ENCODE measurements at places on chromosomes 5 and 9.
A peak's percentile ranks its signal among the peaks of the same experiment; 100 is the strongest.

DNA sequence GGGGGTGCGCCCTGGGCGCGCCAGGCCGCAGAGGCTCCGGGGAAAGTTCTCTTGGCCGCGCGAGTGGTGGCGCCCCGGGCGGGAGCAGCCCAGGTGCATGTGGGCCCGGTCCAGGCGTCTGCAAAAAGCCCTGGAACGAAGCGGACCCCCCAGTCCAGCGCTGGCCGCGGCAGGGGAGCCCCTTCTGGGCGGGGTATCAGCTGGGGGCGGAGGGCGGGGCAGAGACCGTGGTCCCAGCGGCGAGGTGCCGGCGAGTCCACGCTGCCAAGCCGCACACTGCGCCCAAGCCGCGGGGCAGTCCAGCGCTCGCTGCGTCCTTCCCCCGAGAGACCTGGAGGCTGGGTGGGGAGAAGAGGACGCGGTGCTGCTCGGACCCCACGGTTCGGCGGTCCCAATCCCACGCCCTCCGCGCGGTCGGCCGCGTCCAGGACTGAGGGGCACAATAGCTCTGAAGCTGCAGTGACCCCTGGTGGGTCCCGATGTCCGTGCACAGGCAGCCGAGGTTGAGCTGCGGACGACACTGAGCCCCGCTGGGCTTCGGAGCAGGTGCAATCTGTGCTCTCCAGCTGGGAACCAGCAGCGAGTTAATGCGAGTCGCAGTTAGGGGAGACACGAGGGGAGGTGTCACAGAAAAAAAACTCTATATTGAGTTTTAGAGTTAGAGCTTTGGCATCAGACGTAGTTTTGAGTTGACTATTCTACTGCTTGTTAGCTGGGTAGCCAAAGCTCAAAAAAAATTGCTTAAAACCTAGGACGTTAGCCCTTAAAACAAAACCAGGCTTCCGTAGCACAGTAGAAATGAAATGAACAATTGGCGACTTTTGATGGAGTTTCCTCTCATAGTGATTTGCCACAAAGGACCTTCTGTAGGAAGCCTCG lies 1.1 kb upstream of the EPB41L4A start:
- peak; percentile 27 for DNase-seq

DNA sequence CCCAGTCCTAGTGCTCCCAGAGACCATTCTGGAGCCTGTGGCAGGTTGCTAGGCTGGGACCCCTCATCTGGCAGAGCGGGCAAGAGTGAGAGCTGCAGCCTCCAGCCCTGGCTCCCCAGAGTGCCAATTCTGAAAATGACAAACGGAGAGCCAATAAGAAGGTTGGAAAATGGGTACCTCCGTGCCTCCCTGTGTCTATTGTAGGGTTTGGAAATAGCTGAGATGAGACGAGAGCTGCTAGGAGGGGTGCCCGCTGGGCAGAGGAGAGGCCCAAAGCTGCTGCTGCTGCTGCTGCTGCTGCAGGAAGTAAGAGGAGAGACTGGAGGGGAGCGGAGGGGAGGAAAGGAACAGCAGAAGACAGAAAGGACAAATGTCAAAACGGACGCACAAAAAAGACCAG lies 36.0 kb upstream of the FUBP3 start:
- DNase-seq, result no peak

- peak; percentile 20 for DNase-seq
Observed at GRCh38 chr9:10562581-10563343, 50.0 kb downstream of the PTPRD start.

GRCh38 chr5:32173267-32174010 lies 680 bp downstream of the GOLPH3 start:
- DNase-seq, result peak; percentile 60

GRCh38 chr9:76744336-76744735 lies 19.9 kb upstream of the PCA3 start:
- DNase-seq, result no peak

DNA sequence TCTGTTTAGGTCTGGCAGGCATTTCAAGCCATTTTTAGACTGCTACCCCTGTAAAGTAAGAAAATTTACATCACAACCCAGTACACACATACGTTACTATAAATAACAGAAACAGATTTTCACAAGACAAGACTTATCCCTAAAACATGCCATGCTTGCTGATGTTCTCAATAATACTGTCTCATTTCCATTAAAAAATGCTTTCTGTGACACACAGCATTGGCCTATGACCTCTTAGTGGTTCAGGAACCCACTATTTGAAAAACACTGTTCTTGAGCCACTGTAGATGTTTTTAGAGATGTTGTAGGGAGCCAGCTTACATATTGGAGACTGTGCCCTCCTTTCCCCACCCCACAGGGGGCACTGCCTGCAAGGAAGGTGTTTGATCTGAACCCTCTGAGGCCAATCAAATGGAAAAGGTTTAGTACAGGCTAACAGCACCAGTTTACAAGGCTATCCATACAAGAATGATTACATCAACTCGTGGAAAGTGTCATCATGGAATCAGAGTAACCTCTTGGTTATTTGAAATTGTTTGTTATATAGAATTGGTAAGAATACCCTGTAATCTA lies 30.8 kb downstream of the ZSWIM6 start:
- no peak for DNase-seq

DNA sequence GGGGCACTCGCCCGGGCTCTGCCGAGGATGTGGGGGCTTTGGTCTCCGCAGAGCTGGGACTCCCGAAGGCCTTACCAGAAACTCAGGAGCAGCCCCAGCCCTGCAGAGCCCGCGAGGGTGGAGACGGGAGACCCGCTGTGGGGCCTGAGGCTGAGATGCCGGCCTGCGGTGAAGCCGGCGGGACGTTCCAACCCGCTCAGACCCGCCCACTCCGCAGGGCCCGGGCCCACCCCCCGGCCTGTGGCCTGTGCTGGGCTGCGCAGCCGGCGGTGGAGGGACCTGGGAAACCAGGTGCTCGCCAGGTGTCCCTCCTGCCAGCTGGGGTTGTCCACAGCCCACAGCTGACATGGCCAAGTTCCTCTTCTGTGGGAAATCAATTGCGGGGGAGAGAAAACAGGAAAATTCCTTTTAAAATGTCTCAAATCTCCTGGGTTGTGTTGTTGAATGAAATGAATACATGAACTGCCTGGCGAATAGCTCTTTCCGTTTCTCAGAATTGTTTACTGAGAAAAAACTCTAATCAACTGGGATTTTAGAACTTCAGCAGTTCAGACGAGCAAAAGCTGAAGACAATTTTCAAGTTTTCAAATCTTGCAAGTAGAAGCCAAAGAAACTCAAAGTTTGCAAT lies 49.0 kb upstream of the IRX4 start:
- DNase-seq, result no peak

- DNase-seq, result no peak
Observed at GRCh38 chr9:109483744-109484429, 14.2 kb downstream of the PTPN3 start.

DNA sequence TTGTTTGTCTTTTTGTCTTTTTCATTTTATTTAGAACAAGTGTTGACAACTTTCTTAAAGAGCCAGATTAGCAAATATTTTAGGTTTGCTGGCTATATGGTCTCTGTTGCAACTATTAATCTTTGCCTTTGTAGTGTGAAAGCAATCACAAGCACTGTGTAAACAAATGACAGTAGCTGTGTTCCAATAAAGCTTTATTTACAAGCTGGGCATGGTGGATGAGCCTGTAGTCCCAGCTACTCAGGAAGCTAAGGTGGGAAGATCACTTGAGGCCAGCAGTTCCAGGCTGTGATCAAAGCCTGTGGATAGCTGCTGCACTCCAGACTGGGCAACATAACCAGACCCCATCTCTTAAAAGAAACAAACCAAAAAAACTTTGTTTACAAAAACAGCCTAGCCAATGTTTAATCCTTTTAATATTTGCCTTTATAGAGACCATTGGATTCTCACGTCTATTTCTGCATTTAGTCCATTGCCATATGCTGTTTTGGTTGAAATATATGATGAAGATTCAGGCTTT lies 2.5 kb downstream of the C5orf22 start:
- DNase-seq, result no peak

DNA sequence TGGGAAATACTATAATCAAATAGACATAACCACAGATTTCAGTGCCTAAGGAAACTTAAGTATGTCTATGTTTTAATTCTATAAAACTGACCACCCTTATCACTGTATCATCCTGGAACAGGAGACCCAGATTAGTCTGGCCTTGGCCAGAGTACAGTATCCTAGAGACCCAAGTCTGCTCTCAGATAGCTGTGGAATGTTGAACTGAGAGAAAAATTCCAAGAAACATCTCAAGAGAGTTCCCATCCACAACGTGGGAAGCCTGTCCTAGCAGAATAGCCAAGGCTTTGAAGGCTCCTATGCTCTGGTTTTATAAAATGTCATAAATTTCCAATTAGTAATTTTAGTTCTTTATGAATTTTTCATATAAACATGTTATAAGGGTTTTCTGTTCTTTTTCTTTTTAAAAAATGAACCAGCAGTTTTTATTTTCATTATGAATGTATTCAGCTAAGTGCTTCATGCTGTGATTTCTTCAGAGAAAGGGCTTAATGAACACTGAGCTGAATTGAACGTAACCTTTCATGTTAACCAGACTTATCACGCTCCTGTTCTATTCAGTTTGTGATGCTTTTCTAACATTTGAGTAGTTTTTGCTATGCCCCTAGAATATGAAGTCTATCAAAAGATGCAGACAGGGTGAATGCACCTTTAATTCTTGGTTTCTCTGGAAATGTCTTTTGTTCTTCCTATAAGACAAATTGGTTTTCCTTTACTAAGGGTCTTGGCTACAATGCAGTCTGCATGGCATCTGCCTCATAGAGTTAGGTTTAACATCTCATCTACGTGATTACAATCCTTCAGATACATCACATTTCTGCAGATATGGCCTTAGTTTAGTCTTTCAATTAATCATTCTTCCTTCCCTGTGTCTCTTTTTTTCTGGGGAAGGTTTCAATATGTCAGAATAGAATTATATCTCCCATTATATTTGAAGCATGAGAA lies 230.8 kb downstream of the CYLC2 start:
- DNase-seq, result no peak

DNA sequence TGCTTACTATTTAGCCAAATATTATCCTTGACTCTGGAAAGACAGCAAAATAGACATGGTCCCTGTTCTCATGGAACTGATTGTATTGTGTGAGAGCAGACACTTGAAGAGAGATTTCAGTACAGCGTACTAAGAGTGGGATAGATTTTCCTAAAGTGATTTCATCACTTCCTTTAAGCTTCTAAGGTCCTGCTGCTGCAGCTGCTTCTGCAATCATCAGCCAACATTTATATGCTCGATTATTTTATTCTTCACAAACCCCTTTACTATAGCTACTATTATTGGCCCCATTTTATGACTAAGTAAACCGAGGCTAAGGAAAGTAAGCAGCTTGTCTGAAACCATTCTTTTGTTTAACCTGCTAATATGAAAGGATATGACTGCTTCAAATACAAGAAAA lies 137.7 kb downstream of the SPATA31D1 start:
- DNase-seq, result no peak

- DNase-seq, result no peak
Observed at GRCh38 chr5:154315196-154315595, 124.7 kb downstream of the GALNT10 start.

DNA sequence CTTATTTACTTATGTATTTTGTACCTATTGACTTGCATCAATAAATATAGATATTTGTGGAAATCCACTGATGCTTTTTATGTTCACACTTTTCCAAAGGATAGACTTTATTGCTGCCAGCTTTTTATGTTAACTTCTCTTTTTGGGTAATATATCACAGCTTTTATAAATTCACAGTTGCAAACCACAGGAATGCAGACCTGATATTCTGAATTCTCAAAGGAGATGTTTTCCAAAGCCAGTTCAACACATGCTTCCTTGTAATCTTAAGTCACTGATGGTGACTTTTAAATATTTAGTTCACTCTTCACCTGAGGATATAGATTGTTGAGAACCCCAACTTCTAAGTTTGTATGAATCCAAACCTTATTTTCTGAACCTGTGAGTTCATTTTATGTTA lies 223.4 kb upstream of the PRR16 start:
- peak; percentile 31 for DNase-seq

- peak; percentile 96 for DNase-seq
Observed at GRCh38 chr5:172420235-172420939, 33.9 kb downstream of the SH3PXD2B start.

GRCh38 chr5:136251502-136252169 lies 58.7 kb upstream of the SMIM32 start:
- DNase-seq, result no peak

DNA sequence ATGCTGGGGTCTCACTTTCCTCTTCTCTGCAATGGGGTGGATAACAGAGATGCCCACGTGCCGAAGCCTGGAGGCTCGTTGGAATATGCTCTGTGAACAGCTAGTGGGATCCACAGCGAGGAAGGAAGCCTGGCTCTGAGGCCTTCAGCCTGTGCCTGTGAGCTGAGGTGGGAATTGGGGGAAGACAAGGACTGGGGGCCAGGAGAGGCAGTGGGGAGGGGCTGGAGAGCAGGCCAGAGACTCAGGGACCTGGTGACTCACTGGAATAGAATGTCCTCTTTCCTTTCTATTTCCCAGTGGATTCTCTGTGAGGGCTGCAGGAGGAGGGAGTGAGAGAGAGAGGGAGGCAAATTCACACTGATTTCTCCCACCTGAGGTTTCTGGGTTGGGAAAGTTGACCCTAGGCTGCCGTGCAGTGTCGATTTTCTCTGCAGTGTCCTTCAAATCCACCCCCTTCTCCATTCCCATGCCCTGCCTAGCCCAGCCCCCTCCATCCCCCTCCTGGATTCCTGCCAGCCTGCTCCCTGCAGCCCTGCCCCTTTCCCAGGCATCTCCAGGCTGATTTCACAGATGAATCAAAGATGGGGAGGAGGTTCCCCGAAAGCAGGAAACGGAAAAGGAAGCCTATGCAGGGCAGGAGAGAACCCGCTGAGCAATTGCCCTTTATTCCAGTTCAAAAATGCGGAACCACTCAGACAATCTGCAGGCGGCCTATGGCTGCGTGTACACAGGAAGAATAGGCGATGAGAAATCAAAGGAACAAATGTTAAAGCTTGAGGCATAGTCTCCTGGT lies 1.4 kb upstream of the SPAAR start:
- peak; percentile 97 for DNase-seq

GRCh38 chr5:29498412-29498811 lies 1695.1 kb upstream of the CDH6 start:
- DNase-seq, result no peak

GRCh38 chr9:18985464-18985951 lies 47.5 kb downstream of the SAXO1 start:
- no peak for DNase-seq

GRCh38 chr5:31847354-31847753 lies 208.4 kb downstream of the PDZD2 start:
- no peak for DNase-seq

DNA sequence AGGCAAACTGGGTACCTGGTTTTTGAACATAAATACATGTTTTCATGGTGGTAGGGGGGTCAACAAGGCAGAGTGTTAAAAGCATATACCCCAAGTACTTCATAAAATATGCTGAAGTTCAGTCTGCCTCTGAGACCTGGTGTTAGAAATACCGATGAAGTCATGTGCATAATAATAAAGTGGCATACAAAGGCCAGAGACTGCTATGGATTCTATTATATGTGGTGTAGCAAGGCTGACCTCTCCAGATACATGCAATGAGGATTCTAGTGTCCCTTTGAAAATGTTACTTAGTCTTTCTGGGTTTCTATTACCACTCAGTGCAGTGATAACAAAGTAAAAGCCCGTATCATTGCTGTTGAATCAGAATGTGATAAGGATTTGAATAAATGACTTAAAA lies 487.5 kb upstream of the ZNF608 start:
- no peak for DNase-seq

GRCh38 chr5:54895816-54896341 lies 89.5 kb downstream of the ESM1 start:
- peak; percentile 56 for DNase-seq

- no peak for DNase-seq
Observed at GRCh38 chr5:88395264-88395663, 126.6 kb upstream of the TMEM161B start.
